Iris pigment epithelial cell (primary cell): ENCODE measurements at places on chromosomes 7 and 10.

GRCh38 chr10:30384701-30385201, 35.7 kb upstream of the MTPAP start:
- peak; percentile 68 for DNase-seq

DNA sequence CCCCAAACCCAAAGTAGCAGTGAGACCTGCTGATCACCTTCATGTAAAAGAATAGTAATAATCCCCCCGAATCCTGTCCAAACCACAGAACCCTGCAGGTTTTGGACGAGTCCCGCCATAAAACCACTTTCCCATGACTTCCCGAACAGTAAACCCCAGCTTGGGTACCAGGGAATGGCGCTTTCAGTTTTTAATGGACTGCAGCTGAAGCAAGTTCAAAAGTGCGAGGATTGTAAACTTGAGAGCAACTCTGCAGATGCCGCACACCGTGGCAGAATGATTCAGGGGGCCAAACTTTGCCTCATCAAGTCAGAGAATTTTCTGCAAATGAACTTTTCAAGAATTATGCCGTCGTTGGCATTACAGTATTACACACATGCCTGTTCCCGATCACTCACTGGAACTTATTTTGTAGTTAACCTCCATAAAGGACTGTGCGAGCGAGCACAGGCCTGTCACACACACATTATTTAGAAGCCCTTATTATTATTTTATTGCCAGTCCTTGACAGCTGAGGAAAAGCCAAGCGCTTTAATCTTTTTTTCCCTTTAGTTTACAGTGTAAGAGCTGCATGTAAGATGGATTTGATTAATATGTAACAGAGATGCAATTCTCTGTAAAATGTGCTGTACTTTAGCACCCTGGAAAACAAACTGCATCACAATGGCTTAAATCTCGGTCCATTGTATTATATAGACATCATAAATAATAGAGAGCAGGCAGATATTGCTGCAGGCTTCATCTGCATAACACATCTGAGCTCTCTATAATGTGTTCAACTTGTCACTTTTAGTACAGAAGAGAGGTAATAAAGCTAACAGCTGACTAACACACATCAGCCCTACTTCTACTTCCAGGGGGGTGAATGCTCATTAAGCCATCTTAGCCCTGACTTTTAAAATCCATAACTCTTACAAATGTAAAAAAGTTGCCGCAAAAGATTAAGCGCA, 493.5 kb upstream of the GALNT17 start:
- DNase-seq, result no peak

DNA sequence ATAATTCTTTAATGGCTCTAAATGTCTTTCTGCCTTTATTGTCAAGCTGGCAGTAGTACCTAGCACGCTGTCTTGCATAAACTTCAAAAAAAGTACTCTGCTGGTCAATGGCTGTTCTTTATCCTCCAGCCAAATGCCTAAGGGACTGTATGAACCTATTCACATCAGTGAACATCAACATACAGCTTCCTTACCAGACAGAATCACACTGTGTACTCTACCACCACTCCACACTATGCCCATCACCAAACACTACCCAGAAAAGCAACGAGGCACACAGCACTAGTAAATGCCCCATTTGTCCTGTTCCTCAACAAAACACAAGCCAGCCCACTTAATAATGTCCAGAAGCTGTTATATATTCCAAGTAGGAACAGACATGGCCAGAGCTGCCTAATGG, 127.5 kb downstream of the SGMS1 start:
- DNase-seq, result no peak

DNA sequence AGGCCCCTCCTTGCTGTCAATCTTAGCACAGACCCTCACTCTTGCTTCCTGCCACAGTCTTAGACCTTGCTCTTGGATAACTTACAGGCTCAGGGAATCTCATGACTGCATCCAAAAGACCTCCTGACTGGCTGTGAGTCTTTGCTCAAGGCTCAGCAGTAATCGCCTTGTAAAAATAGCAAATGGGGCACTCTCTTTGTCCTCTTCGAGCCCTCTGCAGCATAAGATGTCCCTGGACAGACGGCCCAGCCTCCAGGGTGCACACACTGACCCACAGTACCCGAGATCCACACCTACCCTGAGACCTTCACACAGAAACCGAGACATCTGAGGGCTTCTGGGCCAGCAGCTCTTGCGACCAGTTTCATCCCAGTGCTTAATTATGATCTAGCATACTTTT, 65.9 kb upstream of the DDC start:
- DNase-seq, result no peak

- no peak for DNase-seq
Observed at GRCh38 chr10:9869606-9870176, 1148.0 kb upstream of the CELF2 start.

GRCh38 chr7:27277628-27278027, 35.0 kb downstream of the EVX1 start:
- DNase-seq, result peak; percentile 62

- no peak for DNase-seq
Observed at GRCh38 chr10:97017474-97017903, 168.3 kb downstream of the SLIT1 start.

DNA sequence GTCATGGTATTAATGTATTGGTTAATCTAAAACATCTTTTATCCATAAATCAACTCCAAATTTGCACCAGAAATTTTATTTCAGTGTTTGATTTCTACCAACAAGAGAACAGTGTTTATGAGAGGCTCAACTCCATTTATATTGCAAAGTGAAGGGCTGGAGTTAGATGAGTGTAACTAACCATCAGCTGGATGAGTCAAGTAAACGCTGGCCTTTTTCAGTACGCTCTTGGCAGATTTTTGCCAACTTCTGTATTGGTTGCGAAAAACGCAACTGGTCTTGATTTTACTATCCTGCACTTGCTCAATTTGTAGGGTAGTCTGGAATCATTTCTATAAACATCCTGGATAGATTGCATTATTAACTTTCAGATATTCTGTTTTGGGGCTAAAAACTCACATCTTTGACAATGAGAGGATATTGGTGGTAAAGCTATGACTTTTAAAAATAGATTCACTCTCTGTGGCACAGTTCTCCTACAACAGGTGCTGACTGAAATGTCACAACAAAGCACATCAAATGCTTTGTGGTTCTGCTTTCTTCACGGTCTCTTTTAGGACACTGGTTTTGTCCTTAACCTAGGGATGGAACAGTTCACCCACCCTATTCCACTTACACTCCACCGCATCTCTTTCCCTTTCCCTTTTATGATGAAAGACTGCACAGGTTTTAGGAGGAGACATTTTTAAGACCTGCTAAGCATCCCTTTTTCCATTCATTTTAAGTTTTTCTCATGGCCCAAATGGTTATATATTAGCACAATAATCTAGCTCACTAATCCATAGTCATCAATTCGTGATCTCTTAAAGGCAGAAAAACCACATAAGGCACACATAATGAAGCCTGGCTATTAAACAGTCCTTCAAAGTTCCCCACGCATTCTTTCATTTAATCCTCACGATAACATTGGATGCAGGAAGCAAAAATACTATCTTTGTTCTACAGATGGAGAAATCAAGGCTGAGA, 12.8 kb downstream of the CACNA2D1 start:
- peak; percentile 73 for DNase-seq

DNA sequence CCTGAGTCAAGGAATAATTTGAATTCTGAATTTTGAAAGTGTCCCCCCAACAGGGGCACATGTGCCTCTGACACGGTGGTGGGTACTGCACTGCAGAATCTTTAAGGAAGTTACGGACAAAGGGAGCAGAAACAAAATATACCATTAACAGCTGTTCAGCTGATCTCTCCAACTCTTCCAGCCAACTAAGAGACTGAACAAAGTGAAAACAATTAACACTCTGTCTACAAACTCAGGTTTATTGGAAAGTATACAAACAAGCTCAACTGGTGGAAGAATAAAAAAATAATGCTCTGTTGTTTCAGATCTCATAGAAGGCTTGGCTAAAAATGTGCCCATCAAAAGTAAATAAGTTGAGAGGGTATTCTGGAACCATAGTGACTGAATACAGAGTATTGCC, 34.4 kb downstream of the ASB4 start:
- no peak for DNase-seq

DNA sequence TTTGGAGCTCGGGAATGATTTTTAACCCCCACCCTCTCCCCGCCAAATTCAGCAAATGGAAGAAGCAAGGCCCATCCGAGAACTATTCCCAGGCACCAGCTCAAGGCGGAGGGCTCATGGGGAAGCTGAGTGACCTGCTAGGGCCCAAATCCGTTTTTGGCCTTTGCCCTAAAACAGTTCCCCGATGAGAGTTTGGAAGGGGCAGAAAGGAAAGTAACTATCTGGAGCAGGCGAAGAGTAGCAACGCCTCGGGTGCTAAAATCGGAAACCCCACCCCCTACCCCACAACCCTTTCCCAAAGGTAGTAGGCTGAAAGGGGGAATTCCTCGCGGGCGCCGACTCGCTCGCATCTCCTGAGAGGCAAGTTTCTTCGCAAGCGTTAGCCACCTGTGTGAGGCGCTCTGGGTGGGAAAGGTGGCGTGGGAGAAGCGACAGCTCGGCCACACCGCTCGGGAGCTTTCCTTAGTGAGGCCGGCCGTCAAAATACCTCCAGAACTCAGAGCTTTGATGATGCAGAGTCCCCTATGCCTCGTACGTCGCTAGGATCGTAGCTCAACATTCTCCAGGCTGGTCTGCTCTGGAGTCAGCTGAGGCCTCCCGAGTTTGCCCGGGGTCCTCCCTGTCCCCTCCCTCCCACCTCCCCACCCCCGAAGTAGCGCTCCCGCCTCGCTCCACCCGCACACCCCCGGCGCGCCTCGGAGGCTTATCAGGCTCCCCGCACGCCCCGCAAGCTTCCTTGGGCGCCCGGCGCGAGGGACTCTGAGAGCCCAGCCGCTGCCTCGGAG, 642 bp upstream of the PRKG1 start:
- DNase-seq, result peak; percentile 12

DNA sequence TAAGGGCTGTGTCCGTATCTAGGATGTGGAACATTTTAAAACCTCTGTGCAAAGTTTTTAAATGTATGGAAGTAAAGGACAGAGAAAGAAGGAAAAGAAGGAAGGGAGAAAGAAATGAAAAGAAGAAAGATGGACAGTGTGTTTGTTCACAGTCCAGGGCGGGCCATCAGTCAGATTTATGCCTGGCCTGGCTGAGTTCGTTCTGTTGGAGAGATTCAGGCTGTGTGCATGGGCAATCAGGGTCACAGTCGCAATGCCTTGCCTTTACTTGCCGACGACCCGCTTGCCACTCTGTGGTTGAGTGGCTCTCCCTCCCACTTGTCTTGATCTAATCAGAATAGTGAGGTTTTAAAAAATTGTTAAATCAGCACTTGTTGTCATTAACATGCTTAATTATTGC, 369.4 kb upstream of the BMPER start:
- DNase-seq, result no peak

GRCh38 chr10:79559726-79560125, 481 bp downstream of the SFTPA2 start:
- peak; percentile 39 for DNase-seq

GRCh38 chr10:110141185-110141584, 66.2 kb upstream of the MXI1 start:
- peak; percentile 69 for DNase-seq

- no peak for DNase-seq
Observed at GRCh38 chr10:103470761-103471653, 8.0 kb downstream of the CALHM3 start.

- peak; percentile 90 for DNase-seq
Observed at GRCh38 chr7:19112274-19113001, 5.0 kb downstream of the TWIST1 start.

DNA sequence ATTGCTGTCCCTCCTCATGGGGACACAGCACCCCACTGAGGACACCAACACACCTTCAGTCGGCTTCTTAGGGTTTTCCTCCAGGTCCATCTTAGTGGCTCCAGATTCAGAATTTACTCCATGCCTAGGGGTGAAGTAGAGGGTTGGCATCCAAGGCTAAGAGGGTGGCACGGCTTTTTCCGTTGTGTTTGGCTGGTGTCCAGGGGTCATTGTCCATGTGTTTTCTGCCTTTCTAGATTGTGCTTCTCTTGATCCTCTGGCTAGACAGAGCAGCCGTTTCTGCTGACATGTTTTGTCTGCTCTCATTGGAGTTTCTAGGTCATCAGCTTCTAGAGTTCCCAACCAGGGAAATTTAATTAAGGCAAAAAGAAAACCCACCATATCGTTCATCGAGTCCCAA, 291.6 kb upstream of the CELF2 start:
- no peak for DNase-seq

DNA sequence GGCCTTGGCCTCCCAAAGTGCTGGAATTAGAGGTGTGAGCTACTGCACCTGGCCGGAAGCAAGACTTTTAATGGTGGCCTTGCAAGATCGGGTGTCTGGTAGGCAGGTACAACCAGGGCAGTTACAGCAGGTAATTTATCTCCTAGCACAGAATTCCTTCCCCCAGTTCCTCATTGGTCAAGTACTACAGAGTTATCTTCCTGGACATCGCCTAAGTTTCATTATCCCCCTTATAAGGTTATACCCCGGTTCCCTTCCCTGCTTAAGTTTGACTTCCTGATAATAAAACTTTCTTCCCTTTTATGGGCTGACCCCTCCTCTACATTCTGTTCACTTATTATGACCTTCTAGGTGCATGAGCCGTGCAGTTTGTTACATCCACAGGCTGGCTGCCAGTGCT, 19.0 kb upstream of the CYP3A43 start:
- no peak for DNase-seq

DNA sequence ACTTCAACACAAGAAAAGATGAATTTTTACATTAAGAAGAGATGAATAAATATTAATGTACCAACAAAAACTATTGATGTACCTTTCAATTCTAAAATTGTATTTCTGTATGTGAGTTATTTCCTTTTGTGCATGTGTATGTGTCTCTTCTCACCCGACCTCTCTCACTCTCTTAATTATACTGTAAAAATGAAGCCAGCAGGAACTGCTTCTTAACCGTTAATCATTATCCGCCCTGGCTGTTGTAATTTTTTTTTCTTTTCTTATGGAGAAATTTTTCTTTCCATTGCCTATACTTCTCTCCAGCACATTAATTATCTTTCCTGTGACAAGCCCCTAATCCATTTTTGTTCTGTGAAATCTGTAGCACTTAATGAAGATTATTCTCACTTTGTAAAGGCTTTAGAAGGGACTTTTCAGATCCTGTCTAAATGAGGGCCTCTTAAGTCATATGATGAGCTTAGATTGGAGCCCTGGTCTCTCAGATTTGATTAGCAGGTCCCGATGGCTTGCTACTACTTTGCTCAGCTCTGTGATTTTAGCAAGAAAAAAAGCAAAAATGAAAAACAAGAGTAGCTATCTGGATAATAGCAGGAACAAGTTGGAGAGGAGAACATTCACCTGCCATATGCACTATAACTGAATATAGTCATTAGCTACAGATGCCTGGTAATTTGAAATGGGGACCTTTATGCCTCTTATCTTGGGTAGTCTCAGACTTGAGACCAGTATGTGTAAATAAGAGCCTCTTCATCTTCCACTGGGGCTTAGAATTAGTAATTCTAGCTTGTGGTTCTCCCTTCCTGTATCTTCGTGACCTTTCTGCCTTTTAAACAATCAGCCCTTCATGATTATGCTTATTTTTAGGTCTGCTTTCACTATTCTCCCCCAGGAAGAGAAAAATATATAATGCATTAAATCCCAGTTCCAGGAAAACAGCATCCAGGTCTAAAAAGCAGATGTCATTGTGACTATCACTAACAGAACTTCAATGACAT, 80.0 kb upstream of the COL1A2 start:
- DNase-seq, result peak; percentile 49

- peak; percentile 48 for DNase-seq
Observed at GRCh38 chr10:108789919-108790318, 1133.4 kb downstream of the XPNPEP1 start.
